Stimulated activated CD4-positive, alpha-beta T cell treated with anti-CD3 and anti-CD28 coated beads, TNF-alpha, amount 100 ng/mL, for 48 hours (primary cell): ENCODE measurements at places on chromosomes 1 and 21.

- no peak for DNase-seq
Observed at GRCh38 chr1:113976609-113977278, 2.5 kb upstream of the OLFML3 start.

DNA sequence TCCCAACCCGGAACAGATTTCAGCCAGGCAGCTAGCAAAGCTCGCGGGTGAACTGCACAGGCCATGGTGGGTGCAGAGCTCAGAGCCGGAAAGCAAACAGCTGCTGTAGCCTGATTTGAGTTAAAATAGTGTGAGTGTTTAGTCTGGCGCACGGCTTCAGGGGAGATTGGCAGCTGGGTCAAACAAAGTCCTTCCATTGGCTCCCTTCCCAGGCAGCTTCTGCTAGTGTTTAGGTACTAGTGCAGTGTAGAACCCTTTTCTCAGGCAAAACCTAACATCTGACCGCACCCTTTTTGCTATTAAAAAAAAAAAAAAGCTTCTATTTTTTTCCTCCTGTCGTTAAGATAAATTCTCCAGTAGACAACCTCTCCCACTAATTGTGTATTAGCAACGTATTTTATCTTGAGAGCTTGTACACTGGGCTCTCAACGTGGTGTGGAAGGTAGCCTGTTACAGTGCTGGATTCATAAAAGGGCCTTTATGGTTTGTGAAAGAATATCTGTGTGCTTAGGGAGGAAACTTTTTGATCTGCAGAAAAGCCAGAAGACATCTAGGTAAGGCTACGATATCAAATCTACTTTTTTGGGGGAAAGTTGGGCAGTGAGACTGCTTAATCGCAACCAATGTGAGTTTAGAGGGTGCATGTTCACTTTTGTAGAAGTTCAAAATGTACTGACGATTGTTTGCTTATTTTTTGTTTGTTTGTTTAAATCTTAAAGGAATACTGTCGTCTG lies 689.6 kb downstream of the USP25 start:
- DNase-seq, result no peak

DNA sequence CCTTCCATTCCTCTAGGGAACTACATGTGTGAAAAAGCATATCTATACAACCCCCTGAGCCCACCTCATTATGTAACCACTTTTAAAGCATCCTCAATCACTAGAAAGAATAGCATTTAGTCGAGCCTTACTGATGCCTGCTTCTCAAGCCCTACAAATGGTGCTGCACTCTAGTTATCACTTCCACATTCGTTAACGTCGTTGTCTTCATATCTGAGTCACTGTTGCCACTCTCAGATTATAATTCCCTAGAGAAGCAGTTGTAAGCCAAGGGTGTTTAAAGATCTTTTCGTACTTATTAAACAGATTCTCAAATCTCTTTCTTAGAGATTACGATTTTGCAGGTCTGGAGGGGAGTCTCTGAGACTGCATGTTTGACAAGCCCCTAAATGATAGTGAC lies 16.5 kb downstream of the ATP1B1 start:
- no peak for DNase-seq

DNA sequence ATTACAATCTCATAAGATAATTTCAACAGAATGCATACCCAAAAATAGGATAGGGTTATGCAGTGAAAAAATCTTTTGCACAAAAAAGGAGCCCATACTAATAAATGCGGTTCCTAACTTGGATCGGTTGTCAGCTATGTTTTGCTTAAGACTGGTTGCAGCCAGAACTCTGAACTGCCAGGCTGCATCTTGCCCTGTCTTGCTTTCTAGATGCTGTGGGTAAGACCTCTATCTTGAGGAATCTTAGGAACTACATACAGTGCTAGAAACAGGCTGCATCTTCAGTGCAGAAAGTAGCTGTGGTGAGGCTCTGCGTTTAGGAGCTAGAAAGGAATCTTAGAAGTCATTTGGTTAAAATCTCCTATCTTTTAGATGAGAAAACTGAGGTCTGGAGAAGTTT lies 45.6 kb upstream of the PLA2G4A start:
- DNase-seq, result no peak

- DNase-seq, result no peak
Observed at GRCh38 chr1:230091473-230092231, 24.6 kb downstream of the GALNT2 start.

- DNase-seq, result no peak
Observed at GRCh38 chr1:94986783-94987182, 59.9 kb upstream of the CNN3 start.

- DNase-seq, result no peak
Observed at GRCh38 chr1:218397752-218398339, 52.7 kb downstream of the TGFB2 start.

- DNase-seq, result no peak
Observed at GRCh38 chr1:55685560-55685959, 470.4 kb upstream of the USP24 start.

GRCh38 chr1:90384193-90384592 lies 332.9 kb downstream of the BARHL2 start:
- no peak for DNase-seq

DNA sequence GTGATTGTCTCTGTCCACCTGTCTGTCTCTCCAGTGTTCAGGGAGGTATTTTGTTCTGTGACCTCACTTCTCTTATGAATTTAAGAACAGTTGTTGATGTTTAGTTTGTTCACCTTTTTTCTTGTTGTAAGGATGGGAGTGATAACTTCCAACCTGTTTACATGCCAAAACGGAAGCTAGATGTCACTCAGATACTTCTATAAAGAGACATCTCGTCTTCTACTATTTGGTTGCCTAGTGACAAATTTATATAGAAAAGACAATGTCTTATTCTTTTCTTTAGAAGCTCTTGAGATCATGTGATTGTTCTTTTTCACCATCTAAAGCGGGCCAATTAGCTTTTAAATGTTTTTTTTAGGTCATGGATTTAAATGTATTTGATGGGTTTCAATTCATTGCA lies 33.8 kb downstream of the PRSS38 start:
- no peak for DNase-seq

GRCh38 chr1:79042117-79042516 lies 35.6 kb upstream of the ADGRL4 start:
- DNase-seq, result no peak

DNA sequence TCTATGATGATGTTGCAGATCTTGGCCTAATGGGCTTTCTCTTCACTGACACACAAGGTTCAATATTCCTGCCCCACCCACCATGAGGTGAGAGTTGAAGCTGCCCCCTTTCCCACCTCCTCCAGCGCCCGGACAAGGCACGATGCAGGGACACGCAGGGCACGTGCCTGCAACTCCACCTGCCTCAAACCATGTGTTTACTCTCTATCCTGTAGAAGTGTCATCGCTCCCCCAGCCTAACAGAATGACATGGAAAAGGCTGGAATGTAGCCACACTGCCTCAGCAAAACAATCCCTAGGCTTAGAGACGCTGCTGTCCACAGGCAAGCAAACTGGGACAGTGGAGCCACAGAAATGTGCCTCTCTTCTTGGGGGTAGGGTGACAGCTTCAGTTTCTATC lies 92.9 kb upstream of the SOD1 start:
- DNase-seq, result no peak

- no peak for DNase-seq
Observed at GRCh38 chr1:245153081-245153551, 1.7 kb upstream of the KIF26B start.

GRCh38 chr1:54681358-54681757 lies 34.3 kb upstream of the TTC4 start:
- DNase-seq, result no peak

DNA sequence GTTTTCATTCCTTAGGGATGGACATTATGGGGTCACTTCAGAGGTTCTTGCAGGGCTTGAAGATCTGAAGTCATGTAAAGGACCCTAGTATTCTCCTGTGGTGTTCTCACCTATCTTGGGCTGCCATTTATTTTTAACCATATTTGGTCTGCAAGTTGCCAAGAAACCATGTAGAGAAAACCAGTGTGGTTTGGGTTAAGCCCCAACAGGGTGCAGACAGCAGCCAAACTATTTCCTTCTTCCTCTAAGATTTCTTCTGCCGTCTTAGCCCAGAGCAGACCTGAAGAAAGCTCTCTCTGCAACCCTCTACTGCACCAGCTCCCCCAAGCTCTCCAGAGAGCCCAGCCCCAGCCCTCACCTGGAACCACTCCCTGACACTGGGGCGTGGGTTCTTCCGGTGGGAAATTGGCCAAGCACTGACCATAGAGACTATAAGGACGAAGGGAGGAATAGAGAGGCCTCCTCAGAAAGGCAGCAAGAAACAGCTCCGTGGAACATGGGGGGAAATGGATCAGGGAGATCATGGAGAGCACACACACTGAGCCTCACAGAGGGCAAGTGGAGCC lies 136.6 kb downstream of the SYF2 start:
- no peak for DNase-seq

DNA sequence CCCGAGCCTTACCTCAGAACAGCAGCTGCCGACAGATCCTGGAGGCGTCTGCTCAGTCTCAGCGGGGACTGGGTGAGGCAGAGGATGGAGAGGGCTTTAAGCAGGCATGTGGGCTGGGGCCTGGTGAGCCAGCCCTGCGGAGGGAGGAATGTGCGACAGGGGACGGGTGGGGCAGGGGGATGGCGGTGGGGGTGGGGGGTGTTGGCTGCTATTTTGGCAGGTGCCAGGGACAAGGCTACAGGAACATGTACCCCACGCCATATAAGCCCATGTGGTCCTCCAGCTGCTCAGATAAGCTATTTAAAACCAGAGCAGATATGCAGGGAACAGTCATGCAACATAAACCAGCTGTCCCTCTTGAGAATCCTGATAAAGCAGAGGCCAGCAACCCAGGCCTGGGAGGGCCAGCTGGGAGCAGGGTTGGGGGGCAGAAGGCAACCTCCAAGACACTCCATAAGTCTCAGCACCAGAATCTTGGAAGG lies at the start of gene TNNT2:
TSS of gene TNNT2 (minus strand) at position 70 of the 482 bp plus-strand sequence. CDS start 4,426 bp downstream, outside the sequence.
- DNase-seq, result no peak

- no peak for DNase-seq
Observed at GRCh38 chr1:158516966-158517365, 37.2 kb downstream of the OR6Y1 start.

GRCh38 chr1:228162286-228163006 lies 3.2 kb upstream of the IBA57 start:
- DNase-seq, result no peak

DNA sequence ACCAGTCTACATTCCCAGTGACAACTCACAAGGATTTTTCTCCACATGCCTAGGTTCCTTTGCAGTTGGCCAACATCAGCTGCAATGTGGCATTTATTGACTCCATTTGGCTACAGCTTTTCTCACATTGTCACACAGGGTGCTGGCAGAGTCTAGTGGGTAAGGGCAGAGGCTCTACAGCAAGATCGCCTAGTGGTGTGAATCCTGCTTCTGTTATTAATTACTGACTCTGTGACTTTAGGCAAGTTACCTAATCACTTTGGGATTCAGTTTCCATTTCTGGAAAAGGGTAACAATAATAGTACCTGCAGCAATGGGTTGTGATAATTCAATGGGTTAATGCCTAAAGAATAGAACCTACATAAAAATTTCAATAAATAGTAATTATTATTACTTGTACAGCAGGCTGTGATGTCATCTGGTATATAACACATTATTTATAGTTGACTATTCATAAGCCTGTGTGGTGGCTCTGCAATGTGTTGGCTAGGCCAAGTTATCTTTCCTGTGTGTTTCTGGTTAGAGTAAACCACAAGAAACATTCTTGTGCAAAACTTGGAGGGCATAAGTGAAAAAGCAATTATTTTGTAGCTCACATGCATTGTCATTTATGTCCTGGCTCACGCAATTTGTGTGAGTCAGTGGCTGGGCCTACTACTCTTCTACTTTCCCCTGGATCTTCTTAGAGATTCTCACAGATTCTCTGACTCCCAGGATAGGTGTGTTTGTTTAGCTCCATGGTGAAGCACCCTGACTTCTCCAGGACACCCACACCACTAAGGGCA lies 59.5 kb downstream of the PTGS2 start:
- DNase-seq, result no peak

DNA sequence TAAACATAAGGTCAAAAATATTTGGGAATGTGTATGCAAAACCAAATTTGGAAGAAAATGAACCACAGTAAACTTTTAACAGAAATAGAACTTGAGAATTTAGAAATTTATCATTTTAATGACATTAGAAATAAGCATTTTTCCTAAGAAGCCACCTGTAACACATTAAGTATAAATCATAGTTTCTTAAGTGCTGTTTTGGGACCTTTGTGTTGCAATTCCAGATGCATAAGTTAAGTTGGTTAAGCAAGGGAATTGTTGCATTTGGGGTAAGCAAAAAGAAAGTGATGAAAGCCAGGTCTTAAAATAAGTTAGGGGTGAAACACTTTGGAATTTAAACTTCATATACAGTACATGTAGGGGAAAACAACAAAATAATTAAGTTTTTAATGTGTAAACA lies 49.8 kb downstream of the CDKN2C start:
- no peak for DNase-seq

GRCh38 chr1:159868766-159869165 lies 6.3 kb upstream of the VSIG8 start:
- DNase-seq, result no peak

DNA sequence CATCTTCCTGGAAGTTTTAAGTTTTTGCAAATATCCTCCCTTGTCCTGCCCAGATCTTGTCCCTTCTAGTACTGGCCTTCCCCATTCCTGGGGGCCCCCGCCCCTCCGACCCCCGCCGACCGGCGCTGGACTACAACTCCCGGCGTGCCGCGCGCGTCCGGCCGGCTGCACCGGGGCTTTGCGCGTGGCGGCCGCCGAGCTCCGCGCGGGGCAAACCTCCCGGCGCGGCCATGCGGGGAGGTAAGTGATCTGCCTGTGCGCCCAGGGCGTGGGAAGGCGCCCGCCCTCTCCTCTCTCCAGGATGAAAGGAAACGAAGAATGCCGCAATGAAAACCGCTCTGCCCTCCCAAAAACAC lies 3.2 kb upstream of the SAMD13 start:
- no peak for DNase-seq

GRCh38 chr21:26055010-26055409 lies 115.6 kb downstream of the APP start:
- no peak for DNase-seq

DNA sequence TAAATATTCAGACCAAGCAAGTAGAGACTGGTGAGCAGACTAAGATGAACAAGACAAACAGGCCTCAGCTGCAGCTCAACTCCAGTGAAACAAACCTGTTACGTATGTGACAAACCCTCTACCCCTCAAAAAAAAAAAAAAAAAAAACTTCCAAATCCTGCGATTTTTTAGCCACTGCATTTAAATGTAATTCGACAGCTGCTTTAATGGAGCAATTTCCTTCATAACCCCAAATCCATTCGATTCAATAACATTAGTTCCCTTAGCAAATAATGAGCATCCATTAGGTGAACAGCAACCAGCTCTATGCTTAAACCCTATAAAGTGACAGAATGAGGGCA lies 31.1 kb downstream of the SIPA1L2 start:
- DNase-seq, result no peak
